ENCODE measurements at places on chromosomes 4 and X. TPM values are rescaled to one million over a fixed set of nuclear protein-coding genes. Genes with fewer than 3 reads are reported as not detected.

Gene TMEM131L
- 106 TPM for total RNA-seq

- DNase-seq = no peak
Observed at GRCh38 chr4:41538017-41538733, at the start of gene LIMCH1. TSS of gene LIMCH1 (plus strand) at chr4:41538157. CDS start at chr4:41605996, 67,839 bp downstream.

Gene SMIM31
- total RNA-seq = not detected

DNA sequence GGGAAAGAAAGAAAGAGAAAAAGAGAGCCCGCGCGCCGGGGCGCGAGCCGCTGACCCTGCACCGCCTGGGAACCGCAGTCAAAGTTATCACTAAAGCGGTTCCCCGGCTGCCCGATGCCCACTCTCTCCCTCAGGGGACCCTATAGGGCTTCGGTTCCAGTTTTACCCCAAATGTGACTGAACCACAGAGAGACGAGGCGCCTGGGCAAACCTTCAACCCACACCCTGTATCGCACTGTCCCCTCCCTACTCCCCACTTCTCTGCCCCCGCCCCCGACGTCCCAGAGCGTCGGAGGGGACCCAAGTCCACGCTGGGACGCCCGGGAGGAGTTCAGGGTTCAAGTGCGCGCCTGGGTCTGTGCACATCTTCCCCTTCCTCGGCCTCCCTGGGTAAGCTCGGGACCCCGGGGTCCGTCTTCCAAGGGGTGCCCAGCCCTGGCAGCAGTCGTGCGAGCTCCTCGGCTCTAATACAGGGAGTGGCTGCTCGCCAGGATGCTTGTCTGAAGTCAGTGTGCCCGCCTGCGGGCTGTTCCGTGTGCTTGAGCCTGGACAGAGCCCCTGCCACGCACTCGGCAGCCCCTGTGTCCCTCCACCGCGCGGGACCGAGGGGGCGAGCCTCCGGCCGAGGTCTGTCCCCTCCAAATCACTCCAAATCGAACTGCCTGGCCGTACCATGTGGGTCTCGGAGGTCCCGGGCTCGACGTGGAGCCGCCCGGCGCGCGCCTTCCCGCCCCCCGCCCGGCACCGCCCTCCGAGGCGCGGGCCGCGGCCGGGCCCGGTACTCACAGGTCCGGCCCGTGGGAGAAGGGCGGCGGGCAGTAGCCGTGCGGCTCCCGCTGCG lies 960 bp downstream of the TRPC3 start:
- no peak for DNase-seq

Gene CFAP299
- not detected for total RNA-seq

- no peak for DNase-seq
Observed at GRCh38 chr4:184273166-184274147, 55.8 kb upstream of the ENPP6 start.

Gene NEUROG2
- not detected for total RNA-seq

GRCh38 chrX:118459494-118459893 lies 36.1 kb upstream of the DOCK11 start:
- peak; percentile 4 for DNase-seq

Data from CD4-positive, alpha-beta T cell (primary cell).